Foreskin melanocyte (primary cell): ENCODE measurements at places on chromosomes 4 and X.

DNA sequence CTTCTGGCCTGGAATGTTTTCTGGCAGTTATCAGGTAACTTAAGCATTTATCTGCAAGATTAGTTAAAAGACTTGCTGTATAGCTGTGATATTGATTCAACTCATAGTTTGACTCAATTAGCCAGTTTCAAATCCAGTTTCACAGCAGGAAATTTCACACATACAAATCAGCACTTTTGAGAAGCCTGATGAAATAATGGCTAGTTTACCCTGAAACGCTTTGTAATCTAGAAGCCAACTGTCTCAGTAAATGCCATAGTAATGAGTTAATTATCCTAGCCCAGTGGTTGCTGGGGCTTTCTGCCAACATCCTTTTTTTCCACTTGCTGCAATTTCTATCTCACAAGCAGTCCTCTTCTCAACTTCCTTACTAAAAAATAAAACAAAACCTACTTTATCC is 53.1 kb downstream of the ARHGEF38 start:
- no peak for DNase-seq

DNA sequence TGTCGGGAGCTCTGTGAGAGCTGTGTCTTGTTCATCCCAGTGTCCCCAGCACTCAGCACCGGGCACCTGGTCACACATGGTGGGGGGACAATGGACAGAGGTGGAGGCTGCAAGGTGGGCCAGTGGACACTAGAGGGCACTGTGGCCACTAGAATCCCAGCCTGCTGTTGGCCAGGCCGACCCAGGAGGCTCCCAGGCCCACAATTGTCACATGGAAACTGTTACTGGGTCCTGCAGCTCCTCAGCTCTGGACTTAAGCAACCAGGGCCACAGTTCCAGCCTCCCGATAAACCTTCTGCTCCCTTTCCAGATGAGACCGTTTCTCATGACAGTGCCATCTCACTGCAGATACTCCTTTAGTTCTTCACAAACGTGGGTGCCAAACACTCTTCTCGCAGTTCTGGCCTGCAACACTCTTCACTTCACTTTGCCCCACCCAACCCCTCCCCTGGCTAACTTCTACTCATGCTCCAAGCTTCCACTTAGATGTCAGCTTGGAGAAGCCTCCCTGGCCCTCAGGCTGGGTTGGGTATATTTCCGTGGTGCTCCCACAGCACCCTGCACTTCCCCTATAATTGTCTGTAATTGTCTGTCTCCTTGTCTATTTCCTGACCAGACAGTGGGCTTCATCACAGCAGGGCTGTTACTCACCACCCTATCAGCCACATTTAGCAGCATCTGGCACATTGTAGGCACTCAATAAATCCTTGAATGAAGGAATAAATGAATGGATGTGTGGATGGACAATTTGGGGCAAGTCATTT is 3.5 kb upstream of the IQSEC2 start:
- DNase-seq: peak; percentile 16

DNA sequence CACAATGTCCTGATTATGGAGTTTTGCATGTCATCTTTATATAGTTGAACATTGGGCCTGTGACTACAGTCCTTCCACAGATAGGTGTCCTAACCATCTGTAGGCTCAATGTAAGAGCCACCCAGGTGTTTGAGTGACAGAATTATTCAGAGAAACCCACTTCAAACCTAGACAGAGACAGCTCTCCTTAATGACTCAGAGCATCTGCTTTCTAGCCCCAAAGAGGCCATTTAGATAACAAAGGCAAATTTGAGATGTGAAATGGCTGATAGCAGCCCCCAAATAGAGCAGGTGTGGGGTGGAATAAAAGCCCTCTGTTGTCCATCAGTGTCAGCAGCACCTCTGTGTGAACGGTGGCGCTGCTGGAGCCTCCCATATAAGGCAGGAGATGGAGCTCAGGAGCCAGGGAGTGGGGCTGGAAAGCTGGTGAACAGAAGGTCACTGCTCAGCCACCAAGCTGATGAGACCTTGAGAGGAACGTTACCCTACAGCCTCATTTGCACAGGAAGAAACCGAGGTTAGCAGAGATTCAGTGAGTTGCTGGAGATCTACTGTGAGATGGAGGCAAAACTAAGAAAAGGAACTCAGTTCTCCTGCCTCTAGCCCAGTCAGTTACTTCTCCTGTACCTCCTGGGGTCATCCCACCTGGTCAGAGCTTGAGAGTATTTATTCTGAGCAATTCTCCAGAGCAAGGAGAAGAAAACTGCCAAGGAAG is 153.3 kb upstream of the LNX1 start:
- DNase-seq: no peak

GRCh38 chr4:100590325-100590724 is 72.5 kb upstream of the EMCN start:
- DNase-seq: no peak

DNA sequence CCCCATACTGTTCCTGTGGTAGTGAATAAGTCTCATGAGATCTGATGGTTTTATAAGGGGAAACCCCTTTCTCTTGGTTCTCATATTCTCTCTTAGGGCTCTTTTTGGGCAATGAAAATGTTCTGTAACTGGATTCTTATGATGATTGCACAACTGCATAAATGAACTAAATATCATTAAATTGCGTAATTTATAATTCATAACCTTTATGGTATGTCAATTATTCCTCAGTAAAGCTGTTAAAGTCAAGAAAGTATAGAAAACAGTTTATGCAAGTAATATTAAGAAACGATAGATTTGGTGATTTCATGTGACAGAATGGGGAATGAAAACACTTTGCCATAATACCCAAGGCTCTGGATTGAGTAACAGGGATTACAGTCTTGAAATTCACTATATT is 33.5 kb upstream of the SPANXD start:
- no peak for DNase-seq

DNA sequence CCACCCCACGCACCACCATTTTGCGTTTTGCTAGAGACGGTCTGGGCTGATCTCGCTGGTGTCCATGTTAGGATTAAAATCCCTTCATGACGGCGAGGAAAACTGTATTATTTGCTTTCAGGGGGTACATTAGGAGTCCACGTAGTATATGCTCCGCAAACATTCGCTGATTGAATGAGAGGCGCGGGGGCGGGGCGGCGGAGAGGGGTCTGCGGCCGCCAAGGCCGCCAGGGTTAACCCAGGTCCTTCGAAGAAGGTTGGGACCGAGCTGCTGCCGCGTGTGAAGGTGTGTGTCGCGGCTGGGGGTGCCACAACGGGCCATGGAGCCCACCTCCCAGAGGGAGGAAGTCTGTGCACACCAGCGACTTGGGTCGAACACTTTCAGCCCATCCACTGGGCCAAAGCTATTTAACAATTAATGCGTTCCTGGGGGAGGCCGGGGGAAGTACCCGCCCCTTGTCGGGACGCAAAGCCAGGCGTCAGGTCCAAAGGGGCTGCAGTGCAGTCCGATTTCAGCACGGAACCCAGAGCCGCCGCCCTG is 6.4 kb upstream of the PITX2 start:
- no peak for DNase-seq

GRCh38 chrX:77628294-77629025 is 157.6 kb downstream of the ATRX start:
- DNase-seq: no peak

GRCh38 chr4:112451831-112452230 is 64.1 kb downstream of the NEUROG2 start:
- no peak for DNase-seq

- no peak for DNase-seq
These were observed 1.6 kb downstream of the TBC1D14 start for GRCh38 chr4:6910960-6911874.
